Fibroblast of skin of right biceps (primary cell): ENCODE measurements at places on chromosomes 11 and 22.

DNA sequence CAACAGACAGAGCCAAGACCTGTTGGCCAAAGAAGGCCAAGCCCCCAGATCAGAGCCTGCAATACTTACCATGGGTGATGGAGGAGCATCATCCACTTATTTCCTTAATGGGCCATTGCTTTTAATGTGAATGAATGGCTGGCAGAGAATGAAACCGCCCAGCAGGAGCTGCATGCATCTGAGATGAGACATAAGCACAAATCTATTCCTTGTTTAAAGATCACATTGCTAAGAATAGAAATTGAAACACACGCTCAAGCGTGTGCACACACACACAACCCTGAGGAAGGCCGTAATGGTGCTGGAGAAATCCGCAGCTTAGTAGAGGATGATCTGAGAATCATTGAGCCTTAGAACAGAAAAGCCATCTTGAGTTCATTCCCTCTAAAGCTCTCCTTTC is 5.3 kb upstream of the RRAS2 start:
- DNase-seq = no peak

GRCh38 chr11:64562723-64563351 is 28.2 kb upstream of the SLC22A12 start:
- no peak for DNase-seq

DNA sequence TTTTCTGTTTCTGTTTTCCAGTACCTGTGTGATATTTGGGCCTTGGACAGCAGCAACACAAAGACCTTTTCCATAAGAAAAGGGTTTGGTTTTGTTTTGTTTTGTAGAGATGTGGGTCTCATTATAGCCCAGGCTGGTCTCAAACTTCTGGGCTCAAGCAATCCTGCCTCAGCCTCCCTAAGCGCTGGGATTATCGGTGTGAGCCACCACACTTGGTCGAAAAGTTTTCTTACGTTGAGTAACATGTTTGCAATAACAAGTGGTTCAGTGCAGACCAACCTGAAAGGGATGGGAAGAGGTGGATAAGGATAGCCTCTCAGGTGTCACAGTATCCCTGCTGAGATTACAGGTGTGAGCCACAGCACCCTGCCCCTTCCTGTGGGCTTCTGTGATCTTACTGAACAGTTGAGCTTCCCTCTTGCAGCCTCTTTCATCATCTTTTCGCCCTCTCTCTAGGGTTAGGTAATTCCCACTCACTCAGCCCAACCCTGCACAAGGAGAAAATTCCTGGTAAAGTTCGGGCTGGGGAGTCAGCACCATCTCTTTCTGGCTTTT is 3.5 kb upstream of the MRPL48 start:
- peak; percentile 40 for DNase-seq

- DNase-seq = peak; percentile 74
These were observed 922.1 kb downstream of the OPCML start for GRCh38 chr11:132610216-132610615.

GRCh38 chr11:40877981-40878380 is 581.5 kb downstream of the LRRC4C start:
- DNase-seq = no peak

GRCh38 chr11:32052215-32052614 is 38.7 kb upstream of the RCN1 start:
- DNase-seq = peak; percentile 60

GRCh38 chr11:129584316-129584715 is 208.7 kb downstream of the BARX2 start:
- DNase-seq = no peak

DNA sequence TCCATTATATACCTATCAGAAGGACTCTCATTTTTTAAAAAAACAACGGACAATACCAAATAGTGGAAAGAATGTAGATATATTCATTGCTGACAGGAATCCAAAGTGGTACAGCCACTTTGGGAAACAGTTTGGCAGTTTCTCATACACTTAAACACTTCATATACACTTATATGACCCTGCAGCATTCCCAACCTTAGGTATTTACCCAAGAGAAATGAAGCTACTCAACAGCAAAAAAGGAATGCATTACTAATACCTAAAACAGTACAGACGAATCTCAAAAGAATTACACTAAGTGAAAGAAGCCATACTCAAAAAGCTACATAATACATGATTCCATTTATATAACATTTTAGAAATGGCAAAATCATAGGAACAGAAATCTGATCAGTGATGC is 51.5 kb downstream of the RBFOX2 start:
- peak; percentile 95 for DNase-seq

GRCh38 chr22:46500201-46500600 is 37.2 kb downstream of the CELSR1 start:
- peak; percentile 18 for DNase-seq

DNA sequence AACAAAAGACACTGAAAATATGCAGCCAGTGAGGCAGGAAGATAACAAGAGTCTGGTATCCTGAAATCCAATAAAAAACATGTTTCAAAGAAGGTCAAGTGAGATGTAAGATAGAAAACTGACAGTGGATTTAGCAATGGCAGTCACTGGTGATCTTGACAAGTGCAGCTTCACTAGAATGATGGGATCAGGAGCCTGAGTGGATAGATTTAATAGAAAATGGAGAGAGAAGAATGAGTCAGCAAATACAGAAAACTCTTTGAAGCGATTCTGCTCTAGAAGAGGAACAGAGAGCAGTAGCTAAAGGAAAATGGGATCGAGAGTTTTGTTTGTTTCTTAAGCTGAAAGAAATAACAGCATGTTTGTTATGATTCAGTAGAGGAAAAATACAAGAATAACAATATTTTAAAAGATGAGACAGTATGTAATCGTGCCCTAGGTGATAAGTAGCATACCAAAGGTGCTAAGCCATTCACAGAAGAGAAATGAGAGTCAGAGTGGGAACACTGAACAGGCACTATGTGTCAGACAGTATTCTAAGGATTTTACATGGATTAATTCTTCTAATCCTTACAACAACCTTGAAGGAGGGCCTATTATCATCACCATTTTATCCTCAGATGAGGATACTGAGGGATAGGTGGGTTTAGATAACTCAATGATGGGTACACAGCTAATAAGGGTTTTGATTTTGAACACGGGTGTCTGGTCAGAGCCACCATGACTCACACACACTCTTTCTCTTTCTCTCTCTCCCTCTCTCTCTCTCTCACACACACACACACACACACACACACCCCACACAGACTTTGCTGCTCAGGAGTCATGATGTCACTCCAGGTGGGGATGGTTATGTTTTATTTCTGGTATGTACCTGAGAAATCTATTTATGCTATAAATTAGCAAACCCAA is 36.3 kb downstream of the MRE11 start:
- DNase-seq = no peak

- DNase-seq = peak; percentile 91
These were observed 8.1 kb downstream of the YWHAH start for GRCh38 chr22:31952472-31952871.

DNA sequence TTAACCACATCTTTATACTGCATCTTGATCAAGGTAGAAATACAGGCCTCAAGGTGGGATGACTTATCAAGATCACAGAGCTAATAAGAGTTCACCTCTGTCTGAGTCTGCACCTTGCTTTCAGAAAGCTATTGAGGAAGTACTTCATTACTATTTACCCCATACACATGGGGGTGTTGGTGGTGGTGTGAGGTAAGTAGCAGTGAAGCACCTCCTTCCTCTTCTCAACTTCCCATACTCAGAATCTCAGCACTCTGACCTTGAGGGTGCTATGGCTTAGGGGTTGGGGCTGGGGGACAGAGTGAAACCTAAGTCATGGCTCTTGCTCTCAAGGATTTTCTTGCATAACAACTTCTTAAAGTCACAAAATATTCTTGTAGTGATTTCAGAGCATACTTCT is 56.9 kb downstream of the ME3 start:
- DNase-seq = no peak

- peak; percentile 70 for DNase-seq
These were observed 34.7 kb downstream of the RNF169 start for GRCh38 chr11:74783241-74783871.

DNA sequence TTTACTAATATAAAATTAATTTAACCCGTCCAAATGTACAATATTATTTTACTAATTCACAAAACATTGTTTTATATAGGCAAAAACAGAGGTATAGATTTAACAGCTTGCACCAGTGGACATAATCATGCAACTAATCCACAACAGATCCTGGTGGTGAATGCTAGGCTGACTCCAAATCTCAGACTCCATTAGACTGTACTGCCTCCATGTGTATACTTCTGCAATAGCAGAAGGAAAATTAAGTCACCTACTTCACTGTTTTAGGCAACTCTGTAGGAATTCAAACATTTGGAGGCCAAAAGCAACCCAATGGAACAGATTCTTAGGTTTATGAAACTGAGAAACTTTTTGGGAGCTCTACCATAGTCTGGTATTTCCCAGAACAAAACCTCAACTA is 30.0 kb upstream of the RAB39A start:
- peak; percentile 46 for DNase-seq

DNA sequence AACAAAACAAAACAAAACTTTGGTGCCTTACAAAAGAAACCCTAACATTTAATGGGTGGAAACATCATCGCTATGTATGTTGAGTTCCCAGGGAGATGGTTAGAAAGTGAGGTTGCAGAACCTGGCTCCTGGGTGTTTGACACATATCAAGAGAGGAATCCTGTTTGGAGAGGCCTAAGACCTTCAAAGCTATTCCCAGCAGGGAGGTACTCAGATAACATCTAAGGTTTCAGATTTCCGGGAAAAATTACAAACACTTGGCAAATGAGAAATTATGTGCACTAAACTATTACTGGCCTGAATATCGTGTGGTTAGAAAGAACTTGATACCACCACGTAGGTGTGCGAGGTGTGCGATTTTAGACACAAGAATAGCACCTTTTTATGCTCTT is 18.5 kb downstream of the TRIM5 start:
- DNase-seq = peak; percentile 7

- DNase-seq = peak; percentile 97
These were observed 17.4 kb upstream of the BACE1-AS start for GRCh38 chr11:117273550-117274289.

DNA sequence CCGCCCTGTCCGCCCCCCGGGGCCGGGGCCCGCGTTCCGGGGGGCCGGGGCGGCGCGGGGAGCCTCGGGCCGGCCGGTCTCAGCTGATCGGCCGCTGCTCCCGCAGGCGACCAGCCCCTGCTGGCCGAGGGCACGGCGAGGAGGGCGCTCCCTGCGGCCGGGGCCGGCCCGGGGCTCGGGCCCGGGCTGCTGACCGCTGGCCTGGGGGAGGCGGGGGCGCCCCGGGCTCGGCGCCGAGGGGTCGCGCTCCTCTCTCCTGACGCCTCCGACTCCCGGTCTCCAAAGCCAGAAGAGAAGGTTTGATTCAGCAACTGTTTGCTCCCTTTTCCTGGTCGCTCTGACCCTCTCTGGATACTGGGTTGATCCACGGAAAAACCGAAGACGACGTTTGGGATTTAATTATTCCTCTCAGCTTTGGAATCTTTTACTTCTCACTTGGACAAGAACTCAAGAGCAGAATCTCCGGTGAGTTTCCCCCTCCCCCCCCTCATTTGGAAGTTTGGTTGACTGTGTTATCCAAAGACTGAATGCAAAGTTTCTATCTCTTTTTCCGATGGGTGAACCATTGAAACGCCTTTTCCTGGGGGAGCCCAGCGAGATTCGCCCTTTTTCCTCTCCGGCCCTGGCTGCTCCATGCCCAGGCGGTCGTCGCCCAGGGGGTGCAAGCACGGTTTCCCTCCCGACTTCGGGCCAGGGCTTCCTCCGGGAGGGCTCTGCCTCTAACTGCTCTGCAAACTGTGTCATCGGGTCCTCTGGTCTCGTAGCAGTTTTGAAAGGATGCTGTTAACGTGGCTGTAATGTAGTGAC is 725 bp downstream of the KDM2A start:
- peak; percentile 11 for DNase-seq

- DNase-seq = no peak
These were observed at the start of gene PTH for GRCh38 chr11:13495929-13496328. TSS of gene PTH (minus strand) at chr11:13495997. CDS start at chr11:13492855, 3,142 bp downstream.

- DNase-seq = no peak
These were observed 52.4 kb downstream of the SYTL2 start for GRCh38 chr11:85758480-85759039.

GRCh38 chr11:69430566-69430965 is 50.9 kb upstream of the LINC01488 start:
- no peak for DNase-seq

DNA sequence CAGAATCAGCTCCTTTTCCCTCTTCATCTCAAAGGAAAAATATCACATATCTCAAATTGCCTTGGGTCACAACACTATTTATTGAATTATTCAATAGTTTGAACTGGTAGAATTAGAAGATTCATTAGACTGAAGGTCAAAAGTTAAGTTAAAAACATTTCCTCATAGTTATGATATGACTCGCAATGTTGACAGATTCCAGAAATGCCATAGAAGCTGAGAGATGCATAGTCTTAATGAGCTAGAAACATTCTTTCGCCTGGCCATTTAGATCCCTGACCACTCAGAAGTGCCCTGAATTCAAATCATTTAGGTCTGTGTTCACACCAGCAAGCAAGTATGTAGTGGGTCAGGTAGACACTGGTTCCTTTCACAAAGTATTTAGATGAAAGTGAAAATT is 44.4 kb downstream of the FAT3 start:
- peak; percentile 81 for DNase-seq

- DNase-seq = peak; percentile 26
These were observed 77.5 kb downstream of the KCNJ1 start for GRCh38 chr11:128789497-128790150.

DNA sequence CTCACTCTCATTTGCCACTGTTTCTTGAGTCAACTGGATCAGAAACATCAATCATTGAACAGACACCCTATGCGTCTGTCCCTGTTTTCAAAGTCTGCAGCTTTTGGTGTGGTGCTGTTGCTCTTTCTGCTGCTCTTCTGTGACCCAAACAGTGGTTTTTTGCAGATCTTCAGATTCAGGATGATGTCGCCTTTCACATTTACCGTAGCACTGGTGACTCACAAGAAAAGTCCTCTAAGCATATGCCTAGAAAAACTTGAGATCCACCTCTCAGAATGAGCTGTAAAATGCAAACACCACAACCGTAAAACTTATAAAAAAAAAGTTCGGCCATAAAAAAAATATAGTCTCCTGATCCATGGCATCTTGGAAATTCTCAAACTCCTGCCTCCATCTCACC is 400.4 kb downstream of the NTM start:
- DNase-seq = peak; percentile 72

DNA sequence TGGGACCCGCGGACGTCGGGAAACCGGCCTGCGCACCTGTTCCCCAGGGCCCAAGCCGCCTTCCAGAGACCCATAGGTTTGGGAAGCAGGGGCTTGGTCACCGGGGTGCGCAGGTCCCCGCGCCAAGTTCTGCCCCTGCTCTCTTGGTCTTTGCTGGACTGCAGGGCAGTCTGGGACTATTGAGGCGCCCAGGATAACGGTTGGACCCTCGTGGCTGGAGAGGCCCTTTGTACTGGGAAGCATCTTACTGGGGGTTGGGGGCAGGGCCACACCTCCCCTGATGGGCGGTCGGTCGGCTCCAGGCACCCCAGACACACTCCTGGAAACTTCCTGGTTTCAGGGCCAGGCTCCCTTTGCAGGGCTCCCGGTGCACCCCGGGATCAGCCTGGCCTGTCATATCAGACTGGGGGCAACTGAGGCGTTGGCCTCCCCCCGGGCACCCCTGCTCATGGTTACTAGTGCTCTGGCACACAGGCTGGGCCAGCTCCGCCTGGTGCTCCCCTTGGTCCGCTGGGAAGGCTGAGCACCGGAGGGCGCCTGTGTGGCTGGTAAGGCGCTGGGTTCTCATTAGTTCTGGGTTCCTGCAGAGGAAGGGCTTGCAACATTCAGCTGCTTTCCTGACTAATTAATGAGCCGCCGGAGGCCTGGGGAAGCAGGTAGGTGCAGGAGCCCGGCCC is 1250.5 kb downstream of the BRD1 start:
- peak; percentile 23 for DNase-seq

GRCh38 chr11:2512431-2513407 is 67.9 kb downstream of the KCNQ1 start:
- no peak for DNase-seq
